Upper lobe of right lung (tissue), 1 donor: ENCODE measurements at places on chromosomes 1 and 21.
A peak's percentile ranks its signal among the peaks of the same experiment; 100 is the strongest.

DNA sequence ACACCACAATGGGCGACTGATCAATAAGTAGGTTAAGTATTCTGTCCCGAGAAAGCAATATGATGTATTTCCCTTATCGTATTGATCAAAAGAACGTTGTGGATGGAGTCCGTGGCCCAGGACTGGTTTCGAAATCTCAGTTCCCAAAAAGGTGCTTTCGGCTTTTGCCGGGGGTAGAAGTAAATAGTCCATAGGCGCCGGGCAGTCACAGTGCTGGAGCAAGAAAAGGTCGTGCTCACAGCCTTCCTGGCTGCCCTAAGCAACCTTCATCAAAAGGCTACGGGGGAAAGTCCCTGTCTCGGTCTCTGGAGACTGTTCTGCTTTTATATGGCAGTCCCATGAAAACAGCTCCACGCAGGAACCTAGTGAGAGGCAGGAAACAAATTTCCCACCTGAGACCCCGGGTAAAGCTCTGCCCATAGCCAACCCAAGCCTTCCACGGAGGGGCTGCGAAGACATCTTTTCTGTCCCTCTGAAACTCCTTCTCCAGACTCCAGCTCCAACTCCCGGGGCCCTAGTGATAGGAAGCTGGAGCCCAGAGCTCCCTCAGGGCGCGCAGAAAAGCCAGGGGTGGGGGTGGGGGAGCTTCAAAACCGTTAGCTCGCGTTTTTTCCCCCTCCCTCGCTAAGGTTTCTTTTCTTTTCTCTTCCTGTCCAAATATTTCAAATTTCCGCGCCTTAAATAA lies 7.0 kb downstream of the CDKN2C start:
- peak; percentile 58 for DNase-seq

DNA sequence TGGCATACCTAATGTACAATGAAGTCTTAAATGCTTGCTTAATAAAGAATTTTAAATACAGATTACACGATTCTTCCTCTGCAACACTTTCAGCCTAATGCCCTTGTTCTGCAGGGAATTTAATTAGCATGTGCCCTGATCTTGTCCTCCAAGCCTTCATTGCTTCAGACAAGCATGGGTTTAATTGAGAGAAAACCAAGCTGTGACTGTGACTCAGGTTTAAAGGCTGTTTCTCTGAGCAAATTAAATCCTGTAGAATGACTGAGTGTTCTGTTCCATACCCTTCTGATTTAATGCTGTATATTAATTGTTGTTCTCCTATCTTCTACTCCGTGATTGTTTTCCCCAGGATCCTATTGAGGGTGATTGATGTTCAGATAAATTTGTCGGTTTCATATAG lies 269.0 kb upstream of the PRMT6 start:
- no peak for DNase-seq

- DNase-seq = no peak
Observed at GRCh38 chr1:8814865-8815264, 2.6 kb downstream of the RERE start.

- no peak for DNase-seq
Observed at GRCh38 chr1:73910466-73910865, 287.5 kb downstream of the LRRIQ3 start.

GRCh38 chr1:1013105-1013921 lies at the start of gene ISG15:
Gene ISG15 (plus strand): TSS chr1:1013497. CDS start chr1:1013574, 77 bp downstream.
- peak; percentile 94 for DNase-seq

DNA sequence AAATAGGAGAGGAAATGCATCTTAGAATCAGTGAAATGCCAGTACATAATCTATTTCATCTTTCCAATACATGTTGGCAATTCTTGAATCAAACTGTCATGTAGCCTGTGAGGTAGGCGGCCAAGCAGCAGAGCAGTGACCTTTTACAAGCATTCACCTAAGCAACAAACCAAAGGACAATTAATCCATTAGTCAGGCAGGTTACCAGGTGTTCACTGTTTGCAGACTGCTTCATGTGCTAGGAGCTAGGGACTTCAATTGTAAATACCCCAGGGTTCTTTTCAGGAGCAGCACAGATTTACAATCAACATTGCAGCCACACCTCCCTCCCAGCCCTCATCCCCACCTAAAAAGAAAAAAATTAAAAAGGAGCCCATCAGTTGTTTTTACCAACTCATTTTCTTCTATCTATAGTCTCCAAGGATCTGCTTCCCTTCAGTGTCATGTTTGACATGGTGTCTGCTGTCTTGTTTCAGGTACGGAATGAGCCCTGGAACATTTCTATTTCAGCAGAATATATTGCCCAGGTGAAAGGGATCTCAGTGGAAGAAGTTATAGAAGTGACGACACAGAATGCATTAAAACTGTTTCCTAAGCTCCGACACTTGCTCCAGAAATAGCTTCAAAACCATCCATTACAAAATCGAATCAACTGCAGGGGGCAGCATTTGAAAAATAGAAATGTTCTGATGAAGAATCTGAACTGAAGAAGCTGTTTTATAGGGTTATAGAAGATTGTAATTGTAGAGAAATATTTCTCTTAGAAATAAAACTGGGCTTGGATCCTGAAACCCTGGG lies 23.0 kb downstream of the TATDN3 start:
- DNase-seq = no peak
